ENCODE measurements at places on chromosomes 1 and 21.

DNA sequence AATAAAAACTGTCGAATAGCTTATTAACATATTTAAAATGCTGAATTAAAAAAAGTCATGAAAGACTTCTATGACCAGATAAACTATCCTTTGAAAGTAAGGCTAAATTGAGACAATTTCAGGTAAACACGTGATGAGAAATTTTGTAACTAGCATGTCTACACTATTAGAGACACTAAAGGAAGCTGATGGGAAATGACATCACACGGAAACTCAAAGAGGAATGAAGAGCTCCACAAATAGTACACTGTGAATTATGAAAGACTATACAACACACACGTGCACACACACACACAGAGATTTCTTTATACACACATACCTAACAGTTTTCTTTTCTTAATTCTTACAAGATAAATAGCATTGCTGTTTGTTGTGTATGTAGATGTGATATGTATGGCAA lies 70.9 kb upstream of the PLA2G4A start:
- DNase-seq: no peak

GRCh38 chr1:185862235-185862634 lies 128.0 kb downstream of the HMCN1 start:
- no peak for DNase-seq

- DNase-seq: no peak
These were observed 85.9 kb upstream of the IVNS1ABP start for GRCh38 chr1:185402930-185403329.

DNA sequence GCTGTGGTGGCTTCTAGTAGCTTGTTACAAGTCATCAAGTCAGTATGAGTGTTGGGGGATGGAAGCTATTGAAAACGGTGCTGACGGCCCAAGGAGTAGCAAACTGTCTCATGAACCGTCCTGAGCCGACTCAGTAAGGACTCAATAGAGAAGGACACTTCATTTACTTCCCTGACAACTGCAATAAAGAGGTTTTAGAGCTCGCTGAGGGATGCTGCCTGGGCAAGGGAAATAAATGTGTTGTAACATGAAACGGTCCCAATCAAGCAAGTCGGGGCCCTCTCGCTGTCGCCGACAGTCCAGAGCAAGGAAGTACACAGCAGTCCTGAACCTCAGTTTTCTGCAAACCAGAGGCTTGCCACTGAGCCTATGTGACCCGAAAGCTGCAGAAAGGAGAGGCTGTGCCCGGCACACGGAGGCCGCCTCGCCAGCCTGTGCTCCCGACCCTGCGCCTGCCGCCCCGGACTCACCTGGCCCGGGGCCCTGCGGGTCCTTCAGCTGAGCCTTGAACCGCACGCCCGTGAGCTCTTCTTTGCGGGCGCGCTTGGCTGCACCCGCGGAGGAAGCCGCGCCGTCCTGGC lies 423 bp downstream of the URB1 start:
- DNase-seq: no peak

- no peak for DNase-seq
These were observed 48.6 kb downstream of the ACOT7 start for GRCh38 chr1:6345009-6345408.

GRCh38 chr1:221839782-221840395 lies 98.0 kb upstream of the DUSP10 start:
- no peak for DNase-seq

- DNase-seq: no peak
These were observed 14.3 kb downstream of the CHI3L2 start for GRCh38 chr1:111241797-111242196.

- no peak for DNase-seq
These were observed 6.8 kb downstream of the TENT5C start for GRCh38 chr1:117612517-117613248.

- DNase-seq: no peak
These were observed 20.4 kb upstream of the GNG12 start for GRCh38 chr1:67853704-67854103.

DNA sequence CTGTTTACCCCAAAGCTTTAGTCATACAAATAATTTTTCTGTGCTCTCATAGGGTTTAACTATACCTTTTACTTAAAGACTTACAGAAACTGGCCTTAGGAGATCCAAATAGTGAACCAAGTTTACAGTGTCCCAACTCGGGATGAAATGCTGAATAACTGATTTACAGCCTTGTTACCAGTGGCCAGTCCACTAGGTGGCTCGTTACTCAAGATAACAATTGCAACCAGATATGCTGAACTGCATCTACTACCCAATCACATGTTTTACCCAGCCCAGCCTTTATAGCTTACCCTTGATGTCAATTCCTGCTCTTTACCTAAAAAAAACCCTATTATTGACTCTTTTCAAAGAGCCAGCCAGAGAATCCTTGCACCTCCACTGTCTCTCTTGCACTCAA lies 1148.8 kb upstream of the ADGRL4 start:
- no peak for DNase-seq

DNA sequence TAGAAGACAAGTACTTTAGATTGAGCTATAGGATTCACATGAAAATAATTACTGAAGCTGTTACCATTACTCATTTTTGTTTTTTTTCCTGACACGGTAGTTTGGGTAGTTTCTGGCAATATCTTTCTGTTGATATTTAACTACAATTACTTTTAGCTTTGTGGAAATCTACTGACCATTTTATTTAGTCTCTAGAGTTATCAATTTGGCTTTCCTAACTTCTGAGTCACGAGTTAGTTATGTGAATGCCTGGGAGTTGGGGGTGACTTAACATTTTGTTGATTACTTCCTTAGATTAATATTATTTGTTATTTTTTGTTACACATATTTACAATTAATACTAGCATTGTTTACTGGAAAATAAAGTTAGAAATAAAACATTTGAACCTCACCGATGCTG lies 160.6 kb downstream of the HMCN1 start:
- peak; percentile 9 for DNase-seq

- peak; percentile 20 for DNase-seq
These were observed 11.2 kb upstream of the HJV start for GRCh38 chr1:146032631-146033219.

- DNase-seq: no peak
These were observed 15.4 kb downstream of the EFNA3 start for GRCh38 chr1:155093911-155094621.

- no peak for DNase-seq
These were observed 303.4 kb upstream of the PRMT6 start for GRCh38 chr1:106753066-106753465.

GRCh38 chr1:109906160-109906838 lies 4.3 kb upstream of the CSF1 start:
- DNase-seq: no peak

DNA sequence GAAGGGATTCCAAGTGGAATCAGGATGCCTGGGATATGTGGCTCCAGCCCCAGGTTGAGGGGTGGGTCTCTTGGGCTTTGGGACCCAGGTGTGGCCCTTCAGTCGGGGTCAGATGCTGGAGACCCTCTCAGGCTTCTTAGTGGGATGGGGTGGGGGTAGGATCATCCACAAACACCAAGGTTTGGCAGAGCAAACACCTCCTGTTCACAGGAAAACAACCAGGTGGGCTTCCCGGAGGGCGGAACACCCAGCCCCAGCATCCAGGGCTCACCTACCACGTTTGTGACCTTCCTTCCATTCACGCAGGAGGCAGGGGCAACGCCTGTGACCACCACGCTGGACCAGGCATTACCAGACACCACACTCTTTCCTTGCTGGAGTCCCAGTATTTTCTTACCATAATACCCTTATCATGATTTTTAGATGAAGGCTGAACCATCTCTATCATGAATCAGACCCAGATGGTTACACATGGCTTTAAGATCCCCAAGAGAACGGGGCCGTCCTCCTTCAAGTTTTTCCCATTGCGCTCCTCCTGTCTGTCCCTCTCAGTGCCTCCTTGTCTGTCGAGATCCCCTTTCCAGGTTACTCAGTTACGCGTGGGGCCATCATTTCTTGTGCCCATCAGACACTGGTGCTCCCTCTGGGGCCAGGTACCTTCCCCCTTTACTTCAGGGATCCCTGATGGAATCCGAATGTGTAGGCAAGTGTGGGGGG lies 428.2 kb downstream of the NPHP4 start:
- DNase-seq: no peak

All from glomerular endothelial cell (primary cell).